ENCODE measurements at places on chromosomes 1 and 21.

GRCh38 chr1:151568626-151569088 is 28.5 kb downstream of the TUFT1 start:
- DNase-seq = no peak

- DNase-seq = no peak
Observed at GRCh38 chr1:5552787-5553484, 439.3 kb downstream of the NPHP4 start.

DNA sequence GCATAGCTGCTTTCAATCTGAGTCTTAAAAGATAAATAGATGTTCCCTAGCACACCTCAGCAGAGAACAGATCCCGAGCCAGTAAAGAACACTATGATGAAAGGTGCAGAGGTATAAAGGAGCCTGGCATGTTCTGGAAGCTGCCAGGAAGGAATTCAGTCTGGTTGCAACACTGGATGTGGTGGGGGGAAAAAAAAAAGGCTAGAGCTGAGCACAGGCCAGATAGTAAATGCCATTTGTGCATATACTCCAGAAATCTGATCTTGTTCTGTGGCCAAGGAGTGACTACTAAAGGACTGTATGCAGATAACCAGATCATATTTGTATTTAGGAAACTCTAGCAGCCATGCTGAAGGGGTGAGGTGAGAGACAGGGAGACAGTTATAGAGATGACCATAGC is 240.3 kb downstream of the VAV3 start:
- DNase-seq = peak; percentile 26

- no peak for DNase-seq
Observed at GRCh38 chr1:34460193-34460592, 283.5 kb downstream of the C1orf94 start.

DNA sequence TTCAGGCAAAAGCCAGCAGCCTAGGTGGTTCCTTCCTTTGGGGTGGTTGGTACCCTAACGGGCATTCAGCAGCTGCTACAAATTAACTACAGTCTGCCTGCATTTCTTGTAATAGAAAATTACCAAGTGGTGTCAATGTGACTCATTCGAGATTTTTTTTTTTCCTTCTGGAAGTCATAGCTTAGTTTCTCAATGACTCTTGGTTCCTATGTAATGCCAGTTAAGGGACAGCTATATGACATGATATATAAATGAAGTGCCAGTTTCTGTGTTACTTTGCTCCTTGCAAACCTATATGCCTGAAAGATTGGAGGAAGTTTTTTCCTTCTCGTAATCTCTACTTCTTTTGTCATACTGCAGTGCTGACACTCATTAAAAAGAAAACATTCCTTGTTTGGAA is 2.6 kb downstream of the MGST3 start:
- DNase-seq = no peak

DNA sequence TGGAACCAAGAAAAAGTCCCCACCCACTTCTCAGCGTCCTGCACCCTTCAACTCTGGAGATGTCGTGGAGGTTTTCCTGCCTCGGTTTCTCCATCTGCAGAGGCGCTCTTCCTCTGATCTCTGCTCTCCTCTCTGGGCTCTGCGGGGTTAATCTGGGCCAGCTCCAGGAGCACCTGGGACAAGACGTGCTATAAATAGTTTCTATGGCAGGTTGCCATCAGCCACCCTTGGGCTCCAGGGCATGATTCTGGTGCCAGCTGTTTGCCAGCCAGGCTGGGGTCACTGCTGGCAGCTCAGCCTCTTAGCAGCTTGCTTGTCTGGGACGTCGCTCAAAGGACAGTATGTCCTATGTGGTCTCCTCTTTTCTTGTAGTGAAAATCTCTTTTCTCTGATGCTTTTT is 137.1 kb downstream of the ACTL8 start:
- DNase-seq = no peak

- no peak for DNase-seq
Observed at GRCh38 chr1:211329764-211330201, 3.1 kb downstream of the TRAF5 start.

GRCh38 chr1:208115924-208116640 is 128.1 kb downstream of the PLXNA2 start:
- no peak for DNase-seq

- no peak for DNase-seq
Observed at GRCh38 chr1:62071695-62072094, 123.0 kb upstream of the L1TD1 start.

DNA sequence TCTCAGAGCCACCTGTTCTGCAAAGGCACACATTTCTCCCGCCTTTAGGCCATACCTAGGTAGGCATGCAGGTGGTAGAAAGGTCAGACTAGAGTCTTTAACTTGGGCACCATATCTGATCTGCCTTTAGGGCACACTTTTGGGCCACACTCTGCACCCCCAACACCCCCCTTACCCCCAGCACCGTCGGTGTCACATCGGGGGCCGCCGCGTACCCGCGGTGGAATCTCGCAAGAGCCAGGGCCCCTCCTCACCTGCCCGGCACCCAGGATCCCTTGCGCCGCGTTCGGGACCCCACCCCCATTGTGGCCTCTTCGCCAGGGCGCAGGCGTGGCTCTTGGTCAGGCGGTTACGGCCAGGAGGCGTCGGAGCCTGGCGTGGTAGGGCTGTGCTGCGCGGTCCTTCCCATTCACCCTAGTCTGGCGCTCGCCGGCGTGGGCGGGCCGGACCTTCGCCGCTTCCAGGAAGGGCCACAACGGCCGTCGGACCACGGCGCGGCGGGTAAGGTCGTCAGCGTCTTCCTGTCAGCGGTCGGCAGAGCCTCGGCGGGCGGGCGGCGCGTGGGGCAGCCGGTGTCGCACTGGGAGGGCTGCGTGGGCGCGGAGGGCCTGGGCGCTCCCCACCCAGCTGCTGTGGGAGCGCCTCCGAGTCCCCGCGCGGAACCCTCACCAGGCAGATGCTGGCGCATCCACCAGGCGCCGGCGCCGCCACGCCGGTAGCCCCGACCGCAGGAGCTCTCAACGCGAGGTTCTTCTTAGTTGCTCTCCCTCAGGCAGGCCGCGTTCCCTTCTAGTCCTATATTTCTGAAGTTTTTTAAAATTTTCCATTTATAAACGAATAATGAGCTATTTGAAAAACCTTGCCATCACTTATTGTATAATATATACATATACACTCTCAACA is at the start of gene DNAH14:
DNAH14 (plus strand) TSS at position 341 of the 903 bp plus-strand sequence. CDS start 23,028 bp downstream, outside the sequence.
- no peak for DNase-seq

GRCh38 chr21:41410767-41411448 is 15.1 kb upstream of the MX1 start:
- no peak for DNase-seq

DNA sequence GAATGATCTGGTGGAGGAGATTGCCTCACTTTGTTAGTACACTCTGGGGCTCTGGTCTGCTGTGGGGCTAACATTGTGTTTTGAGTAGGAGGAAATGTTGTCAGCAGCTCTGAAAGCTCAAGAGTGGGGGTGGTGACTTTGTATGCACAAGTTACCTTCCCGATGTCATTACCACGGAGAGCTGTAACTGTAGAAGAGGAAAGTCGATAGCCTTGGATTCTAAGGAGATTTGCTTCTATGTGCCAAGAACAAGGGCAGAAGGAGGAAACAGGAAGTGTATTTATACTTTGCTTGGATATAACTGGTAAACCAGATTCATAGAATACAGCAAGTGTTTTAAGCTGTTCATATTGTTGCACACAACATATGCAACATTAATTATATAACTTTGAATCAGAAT is 196.1 kb downstream of the AMY1C start:
- DNase-seq = no peak

- DNase-seq = no peak
Observed at GRCh38 chr1:59917026-59917784, 9.4 kb downstream of the CYP2J2 start.

DNA sequence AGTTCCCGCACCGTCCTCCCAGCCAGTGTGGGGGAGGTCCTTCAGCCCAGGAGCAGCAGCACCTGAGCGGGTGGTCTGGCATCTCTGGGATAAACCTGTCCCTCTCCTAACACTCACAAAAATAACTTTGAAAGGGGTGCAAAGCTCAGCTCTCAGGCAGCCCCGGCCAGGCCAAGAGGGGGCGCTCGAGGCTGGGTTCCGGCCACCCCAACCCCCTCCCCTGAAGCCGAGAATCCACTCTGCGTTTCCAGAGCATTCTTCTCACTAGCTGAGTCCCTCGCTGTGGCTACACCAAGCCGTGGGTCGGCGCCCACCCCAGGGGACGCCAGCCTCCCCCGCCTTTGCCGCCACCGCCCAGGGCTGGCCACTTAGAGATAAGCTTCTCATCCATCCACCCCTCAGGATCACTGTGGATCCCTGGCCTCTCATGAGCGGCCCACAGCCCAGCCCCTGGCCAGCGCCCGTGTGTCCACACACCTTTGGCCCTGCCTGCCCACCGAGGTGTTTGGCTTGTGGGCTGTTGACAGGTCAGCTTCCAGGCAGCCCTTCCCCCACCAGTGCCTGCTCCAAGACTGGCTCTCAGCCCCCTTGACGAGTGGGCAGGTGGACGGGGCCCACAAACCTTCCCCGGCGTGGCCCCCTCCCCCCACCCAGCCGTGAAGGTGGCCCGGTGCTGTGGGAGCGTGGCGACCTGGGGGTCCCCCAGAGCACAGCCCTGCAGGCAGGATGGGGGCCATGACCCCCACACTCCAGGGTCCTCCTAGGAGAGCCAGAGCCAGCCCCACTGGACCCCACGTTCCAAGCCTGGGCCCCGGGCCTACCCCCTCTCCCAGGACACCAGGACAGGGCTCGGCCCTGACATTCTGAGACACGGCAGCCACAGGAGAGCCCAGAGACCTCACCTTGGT is 1.9 kb downstream of the FTCD start:
- DNase-seq = no peak

- no peak for DNase-seq
Observed at GRCh38 chr21:25965951-25966707, 204.4 kb downstream of the APP start.

DNA sequence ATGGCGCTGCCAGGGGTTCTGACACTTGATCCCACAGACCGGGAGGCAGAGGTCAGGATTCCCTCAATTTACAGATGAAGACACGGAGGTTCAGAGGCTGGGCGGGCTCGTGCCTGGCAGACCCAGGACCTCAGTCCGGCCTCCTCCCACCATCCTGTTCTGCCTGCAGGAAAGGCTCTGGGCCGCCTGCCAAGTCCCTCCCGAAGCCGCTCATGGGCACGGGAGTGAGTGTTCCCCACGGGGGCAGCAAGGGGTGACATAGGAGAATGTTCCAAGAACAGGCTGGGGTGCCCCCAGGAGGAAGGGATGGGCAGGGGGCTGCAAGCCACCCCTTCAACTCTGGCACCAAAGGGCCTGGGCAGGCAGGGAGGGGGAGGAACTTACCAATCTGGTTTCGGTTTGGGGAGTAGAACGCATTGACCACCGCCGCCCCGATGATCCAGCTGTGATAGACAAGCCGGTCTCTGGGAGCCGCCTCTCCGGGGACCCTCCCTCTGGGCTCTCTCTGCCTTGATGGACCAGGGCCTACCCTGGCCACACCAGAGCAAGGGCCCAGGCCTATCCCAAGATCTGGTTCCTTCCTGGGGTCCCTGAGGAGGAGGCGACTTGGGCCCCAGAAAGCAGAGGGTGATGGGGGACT is 7.5 kb downstream of the PRXL2B start:
- DNase-seq = no peak

DNA sequence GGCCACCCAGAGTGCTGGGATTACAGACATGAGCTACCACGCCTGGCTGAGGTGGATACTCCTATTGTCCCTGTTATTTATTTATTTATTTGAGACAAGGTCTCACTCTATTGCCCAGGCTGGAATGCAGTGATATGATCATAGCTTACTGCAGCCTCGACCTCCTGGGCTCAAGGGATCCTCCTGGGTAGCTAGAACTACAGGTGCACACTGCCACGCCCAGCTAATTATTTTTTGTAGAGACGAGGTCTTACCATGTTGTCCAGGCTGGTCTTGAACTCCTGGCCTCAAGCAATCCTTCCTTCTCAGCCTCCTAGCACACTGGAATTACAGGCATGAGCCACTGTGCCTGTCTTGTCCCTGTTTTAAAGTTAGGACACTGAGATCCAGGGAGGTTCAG is 5.2 kb downstream of the LDLRAP1 start:
- DNase-seq = no peak

DNA sequence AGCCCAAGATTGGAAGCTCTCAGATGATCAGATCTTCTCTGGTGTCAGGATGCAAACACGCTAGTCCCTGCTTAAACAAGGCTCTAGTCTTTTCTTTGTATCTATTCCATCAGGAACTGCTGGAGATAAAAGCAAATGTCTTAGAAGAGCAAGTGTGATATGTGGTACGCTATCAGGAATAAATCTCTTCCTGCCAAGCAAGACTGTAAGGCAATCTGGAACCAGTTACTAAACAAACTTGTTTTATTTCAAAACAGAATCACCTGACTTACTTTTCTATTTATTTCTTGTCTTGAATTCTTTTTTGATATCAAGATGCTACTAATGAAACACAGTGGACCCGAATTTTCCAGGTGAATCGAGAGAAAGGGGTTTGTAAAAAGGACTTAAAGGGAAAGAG is 139.9 kb upstream of the ZNF644 start:
- DNase-seq = no peak

DNA sequence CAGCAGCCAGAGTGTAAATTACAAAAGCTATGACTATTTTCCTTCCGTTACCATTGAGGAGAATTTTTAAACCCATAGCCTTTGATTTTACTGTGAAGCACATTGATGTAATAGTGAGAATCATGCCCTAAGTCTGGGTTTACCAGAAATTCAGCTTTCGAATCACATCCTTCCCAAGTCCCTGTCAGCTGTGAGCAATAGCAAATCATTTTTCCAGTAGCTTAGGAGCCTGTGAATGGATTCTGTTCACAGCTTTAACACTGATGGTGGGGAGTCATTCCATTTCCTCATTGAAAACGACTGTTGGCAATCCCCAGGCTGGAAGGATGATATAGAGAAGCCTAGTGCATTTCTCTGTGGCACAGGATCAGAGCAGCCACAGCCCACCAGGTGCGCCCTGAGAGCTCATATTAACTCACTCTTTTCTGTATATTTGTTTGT is 82.2 kb upstream of the C1orf105 start:
- DNase-seq = no peak

DNA sequence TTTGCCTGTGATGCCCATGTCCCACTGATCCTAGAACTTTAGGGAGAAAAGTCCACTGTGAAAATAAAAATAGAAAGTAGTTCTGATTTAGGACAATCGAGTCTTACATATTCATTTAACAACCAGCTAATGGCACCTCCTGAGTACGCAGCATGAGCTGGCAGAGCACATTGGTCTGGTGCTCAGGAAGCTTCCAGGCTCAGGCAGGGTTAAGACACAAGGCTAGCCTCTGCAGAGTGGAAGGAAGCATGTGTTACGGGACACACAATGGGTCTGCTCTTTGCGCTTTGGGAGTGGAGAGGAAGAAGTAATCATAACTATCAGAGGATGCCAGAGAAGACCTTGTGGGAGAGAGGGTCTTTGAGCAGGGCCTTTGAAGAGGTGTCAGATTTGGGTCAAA is 4.2 kb upstream of the KLHDC8A start:
- no peak for DNase-seq

Measured in AG04449 (cell line).